Ascending aorta (tissue), 2 donors: ENCODE measurements at places on chromosomes 3 and 15.

DNA sequence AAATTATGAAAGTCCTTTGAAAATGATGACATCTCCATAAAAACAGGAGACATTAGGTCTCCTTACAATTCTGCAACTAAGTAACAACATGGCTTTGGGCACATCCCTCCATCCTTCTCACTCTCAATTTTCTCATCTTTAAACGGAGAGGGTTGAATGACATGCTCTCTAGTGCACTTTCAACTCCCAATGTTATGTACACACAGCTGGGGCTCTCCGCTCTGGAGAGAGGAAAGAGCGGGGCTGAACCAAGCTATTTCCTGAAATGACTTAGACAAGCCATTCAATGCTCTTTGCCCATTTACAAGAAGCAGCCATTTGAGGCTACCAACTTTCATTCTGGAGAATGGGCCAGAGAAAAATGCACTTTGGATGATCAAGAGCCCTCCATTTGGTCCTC lies 144.2 kb upstream of the BNIP2 start:
- no peak for DNase-seq

DNA sequence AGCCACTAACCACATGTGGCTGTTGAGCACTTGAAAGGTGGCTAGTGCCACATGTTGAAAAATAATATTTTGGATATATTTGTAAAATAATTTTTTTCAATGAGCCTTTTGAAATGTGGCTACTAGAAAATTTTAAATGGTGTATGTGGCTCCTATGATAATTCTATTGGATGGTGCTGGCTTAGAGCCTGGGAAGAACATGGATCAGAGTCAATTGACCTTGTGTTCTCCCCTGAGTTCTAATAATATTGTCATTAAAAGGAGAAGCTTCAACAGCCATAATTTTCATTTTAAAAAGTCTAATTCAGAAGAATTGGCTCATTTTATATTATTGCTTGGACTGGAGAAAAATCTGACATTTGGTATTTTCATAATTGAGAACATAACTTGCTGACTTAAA lies 167.3 kb downstream of the LPP start:
- DNase-seq, result no peak

- no peak for DNase-seq
Measured at GRCh38 chr15:73357999-73358665, 10.6 kb downstream of the HCN4 start.

DNA sequence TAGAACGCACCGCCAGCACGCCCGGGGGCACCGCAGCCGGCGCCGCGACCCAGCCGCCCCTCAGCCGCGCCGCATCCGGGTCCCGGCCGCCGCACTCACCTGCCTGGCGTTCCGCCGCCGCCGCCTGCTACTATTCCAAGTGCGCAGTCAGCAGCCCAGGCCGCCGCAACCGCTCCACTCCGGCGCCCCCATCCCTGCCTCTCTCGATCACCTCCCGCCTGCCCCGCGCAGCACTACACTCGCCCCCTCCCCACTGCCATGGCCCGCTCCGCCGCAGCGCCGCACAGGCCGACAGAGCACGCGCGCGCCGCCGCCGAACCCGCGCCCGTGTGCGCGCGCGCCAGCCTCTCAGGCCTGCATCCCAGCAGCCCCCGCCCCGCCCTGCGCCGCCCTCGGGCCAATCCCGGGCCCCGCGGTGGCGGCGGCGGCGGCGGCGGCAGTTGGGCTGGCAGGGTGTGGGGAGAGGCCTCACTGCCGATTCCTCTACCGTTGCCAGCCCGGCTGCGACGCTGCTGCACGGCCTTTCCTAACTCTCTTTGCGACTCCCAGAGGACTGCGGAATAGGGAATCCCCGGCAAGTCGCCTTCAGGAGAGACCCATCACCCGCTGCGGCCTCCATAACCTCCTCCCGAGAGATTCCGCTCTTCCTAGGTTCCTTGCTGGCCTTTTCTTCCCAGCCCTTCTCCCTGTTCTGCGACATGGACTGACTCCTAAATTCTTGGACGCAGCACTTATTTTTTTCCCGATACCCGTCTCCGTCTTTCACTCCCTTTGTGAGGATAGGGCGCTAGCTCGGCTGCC lies at the start of gene PIK3CB:
PIK3CB (minus strand) TSS at position 333 of the 801 bp plus-strand sequence. CDS start 75,585 bp downstream, outside the sequence.
- DNase-seq, result peak; percentile 31

- no peak for DNase-seq
Measured at GRCh38 chr3:44568561-44568960, 13.6 kb downstream of the ZKSCAN7 start.

DNA sequence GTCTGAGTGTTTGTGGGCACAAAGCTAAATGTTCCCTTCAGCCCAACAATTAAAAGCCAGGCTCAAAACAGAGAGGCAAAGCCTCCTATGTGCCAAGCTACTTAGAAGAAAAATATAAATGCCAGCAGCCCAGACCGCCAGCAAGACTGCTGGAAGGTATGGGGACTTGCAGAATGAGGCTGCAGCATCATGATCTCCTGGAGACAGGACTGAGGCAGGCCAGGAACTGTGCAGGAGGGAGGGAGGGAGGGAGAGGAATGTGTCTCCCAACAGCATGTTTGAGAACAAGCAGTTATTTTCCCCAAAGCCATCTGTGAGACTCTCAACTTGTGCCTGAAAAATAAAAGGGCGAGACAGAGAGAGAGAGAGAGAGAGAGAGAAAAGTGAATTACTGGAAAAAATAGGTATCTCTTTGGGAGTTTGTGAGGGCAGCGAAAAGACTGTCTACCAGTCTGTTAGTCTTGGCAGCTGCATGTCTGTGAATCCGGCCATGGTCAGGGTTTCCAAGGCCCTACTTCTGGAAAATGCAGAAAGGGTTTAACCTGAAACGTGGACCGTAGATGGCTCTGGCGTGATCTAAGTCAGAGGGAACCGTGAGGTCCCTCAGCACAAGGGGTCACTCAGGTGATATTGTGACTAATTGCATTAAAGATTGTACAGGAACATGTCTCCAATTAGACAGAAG lies 139.7 kb upstream of the COL8A1 start:
- peak; percentile 78 for DNase-seq

GRCh38 chr3:171804618-171805389 lies 5.5 kb downstream of the PLD1 start:
- DNase-seq, result no peak

GRCh38 chr3:159266779-159267178 lies 464.9 kb downstream of the MFSD1 start:
- no peak for DNase-seq

GRCh38 chr3:181362378-181362777 lies 349.3 kb upstream of the SOX2 start:
- no peak for DNase-seq

DNA sequence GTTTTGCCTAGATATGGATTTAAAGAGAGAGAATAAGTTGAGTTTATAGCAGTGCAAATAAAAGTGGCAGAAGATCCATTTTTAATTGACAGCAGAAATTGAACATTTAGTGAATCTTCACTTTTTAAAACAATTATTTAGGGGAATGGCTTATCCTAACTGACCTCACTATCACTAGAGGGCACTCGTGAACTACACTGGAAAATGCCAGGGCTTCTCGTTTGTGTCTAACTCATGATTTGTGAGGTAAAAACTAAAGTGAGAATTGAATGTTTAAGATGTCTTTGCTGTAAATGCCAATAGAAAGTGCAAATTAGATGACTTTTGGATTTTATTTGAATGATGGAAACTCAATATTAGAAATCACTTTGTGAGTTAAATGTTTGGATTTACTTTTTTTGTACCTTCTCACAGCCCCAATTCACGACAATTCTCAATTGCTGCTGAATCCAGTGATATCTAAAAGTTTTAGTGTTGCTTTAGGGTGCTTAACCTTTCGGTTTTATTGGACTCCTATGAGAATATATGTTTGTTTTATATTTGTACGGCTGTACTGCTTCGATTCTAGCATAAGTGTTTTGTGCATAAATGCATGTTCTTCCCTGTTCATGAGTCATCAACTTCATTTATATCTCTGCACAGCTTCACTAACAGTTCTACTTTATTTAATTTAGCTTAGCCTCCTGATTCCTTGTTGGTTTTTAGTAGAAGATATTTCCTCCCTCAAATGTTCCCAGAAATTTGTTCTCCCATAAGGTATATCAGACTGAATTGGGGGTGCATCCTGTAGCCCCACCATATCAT lies 462.1 kb downstream of the MFSD1 start:
- no peak for DNase-seq

- no peak for DNase-seq
Measured at GRCh38 chr15:39145854-39146625, 434.8 kb upstream of the THBS1 start.

GRCh38 chr3:129025691-129026435 lies 24.8 kb downstream of the EFCC1 start:
- DNase-seq, result no peak

DNA sequence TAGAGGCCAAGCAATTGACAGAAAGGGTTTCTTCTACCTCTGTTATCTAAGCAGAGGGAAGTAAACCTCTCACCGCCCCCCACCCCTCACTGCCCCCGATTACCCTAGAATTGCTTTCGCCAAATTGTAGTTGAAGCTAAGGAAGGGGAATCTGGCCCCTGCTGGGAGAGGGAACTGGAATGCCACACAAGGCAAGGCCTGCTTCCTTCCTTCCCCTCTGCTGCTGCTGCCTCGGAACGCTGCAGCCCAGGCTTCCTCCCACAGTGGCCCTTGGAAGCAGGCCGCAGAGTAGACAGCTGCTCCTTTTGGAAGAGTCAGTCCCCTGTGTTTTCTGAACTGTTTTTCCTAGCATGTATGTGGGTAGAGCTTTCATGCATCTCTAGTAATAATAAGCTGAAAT lies 21.6 kb downstream of the RLBP1 start:
- DNase-seq, result no peak

DNA sequence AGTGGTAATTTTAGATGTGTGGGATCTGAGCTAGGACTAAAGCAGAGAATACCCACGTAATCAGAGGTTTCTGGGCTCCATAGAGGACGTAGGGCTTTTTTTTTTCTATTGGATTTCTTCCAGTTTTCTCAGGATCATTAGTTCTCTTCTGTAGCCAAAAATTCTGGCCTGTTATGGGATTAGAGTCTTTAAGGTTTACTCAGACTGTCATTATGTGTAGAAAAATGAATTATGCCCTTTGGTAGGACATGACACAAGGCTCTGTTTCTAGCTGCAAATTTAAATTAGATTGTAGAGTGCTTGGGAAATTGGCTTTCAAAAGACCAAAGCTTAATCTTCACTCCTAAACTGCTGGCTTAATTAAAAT lies 1.9 kb downstream of the SETD5 start:
- no peak for DNase-seq

GRCh38 chr15:91291673-91292072 lies 191.6 kb downstream of the SV2B start:
- no peak for DNase-seq

- DNase-seq, result no peak
Measured at GRCh38 chr3:143363276-143363675, 243.7 kb downstream of the CHST2 start.

DNA sequence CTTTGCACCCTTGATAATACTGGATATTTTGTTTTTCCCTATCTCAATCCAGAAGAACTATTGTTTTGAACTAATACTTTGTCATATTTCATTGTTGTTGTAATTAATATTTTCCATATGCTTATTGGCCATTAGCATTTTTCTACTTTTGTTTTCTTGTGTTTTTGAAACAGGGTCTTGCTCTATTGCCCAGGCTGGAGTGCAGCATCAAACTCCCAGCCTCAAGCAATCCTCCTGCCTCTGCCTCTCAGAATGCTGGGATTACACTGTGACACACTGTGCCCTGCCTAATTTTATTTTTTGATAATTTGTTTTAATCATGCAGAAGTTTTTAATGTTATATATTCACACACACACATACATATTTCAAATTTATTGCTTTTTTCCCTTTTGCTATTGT lies 3.4 kb upstream of the RPS27L start:
- no peak for DNase-seq
